C1 segment of cervical spinal cord (tissue), 14 donors: ENCODE measurements at places on chromosomes 12 and 14.
A peak's percentile ranks its signal among the peaks of the same experiment; 100 is the strongest.

GRCh38 chr14:72045885-72046284, 113.7 kb downstream of the RGS6 start:
- no peak for DNase-seq

- DNase-seq, result no peak
Observed at GRCh38 chr12:131065801-131066200, 112.1 kb downstream of the ADGRD1 start.

DNA sequence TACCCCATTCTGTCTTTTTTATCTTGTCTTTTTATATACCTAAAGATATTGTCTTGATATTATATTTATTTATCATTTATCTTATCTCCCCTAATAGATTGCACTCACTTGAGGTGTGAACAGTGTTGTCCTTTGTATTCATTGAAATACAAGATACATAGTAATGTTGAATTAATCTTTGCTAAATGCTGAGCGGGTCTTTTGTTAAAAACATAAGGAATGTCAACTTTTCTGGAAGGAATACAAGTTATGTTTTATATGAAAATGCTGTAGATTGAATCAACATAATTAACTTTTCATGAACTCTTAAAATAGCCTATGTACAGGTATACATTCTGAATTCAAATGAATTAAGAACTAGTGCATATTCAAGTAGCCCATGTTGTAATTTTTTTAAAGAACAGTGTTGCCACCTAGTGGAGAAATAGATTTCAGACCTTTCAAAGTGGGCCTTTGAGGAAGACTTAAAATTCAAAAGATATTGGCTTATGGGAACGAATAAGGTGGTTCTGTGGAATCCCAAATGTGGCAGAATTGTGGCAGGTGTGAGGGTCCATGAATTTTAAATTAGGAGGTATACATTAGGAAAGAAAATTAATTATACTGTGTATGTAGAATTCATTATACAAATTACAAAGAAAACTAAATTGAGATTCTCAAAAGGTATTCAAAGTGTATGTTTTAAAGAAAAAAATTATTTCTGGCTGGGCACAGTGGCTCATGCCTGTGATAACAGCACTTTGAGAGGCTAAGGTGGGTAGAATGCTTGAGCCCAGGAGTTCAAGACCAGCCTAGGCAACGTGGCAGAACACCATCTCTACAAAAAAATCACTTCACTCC, 19.1 kb downstream of the BBOF1 start:
- no peak for DNase-seq

DNA sequence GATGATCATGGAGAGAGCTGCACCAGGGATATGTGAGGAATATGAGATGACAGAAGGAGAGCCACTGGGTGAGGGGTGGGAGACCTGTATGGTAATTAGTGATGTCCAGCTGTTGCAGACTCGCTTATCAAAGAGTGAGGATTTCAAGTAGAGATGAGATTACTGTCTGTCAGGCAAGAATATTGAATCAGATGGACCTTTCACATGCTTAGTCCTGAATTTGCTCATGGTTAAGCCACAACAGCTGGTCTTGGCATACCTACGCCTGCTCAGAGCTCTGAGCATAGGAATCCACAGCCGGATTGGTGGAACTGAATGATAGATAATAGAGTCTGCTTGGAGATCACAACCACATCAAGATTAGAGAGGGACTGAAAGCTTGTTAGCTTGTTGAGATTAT, 115.2 kb upstream of the ARHGAP5 start:
- DNase-seq, result no peak

DNA sequence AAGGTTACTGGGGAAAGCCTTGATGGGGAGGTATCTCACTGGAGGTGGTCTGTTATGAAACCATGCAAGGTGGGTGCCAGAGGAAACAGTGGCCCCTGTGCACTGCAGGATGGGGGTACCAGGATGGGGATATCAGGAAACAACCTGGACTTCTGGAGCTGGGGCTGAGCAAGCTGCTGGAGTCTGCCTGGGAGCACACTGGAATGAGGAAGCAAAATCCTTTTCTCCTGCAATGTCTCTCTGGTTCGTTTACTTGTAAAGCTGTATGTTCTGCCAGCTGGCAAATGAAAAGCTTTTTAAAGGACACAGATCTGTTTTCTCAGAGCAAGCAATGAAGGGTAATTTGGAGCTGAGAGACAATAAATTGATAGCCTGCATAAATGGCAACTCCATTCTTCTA, 23.2 kb upstream of the SERPINA1 start:
- no peak for DNase-seq

- no peak for DNase-seq
Observed at GRCh38 chr12:31558521-31558920, 32.4 kb downstream of the DENND5B start.

- DNase-seq, result no peak
Observed at GRCh38 chr12:131613678-131614077, 97.2 kb upstream of the SFSWAP start.

DNA sequence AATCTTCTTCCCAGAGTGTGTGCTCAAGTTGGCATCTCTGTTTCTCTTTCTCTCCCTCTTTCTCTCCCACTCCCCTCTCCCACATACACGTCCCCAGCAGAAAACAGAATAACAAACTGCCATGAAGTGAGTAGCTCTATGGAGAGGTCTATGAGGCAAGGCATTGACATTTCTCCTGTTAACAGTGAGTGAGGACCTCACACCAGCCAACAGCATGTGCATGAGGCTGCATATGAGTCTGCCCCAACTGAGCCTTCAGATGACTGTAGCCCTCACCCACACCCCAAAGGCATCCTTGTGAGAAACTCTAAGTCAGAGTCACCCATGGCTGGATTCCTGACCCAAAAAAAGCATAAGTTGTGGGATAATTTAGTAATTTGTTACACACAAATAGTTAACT, 50.4 kb downstream of the MAGOHB start:
- no peak for DNase-seq

GRCh38 chr14:39279515-39279914, 45.8 kb downstream of the MIA2 start:
- DNase-seq, result no peak

- no peak for DNase-seq
Observed at GRCh38 chr12:17982556-17982955, 107.4 kb downstream of the RERGL start.

- no peak for DNase-seq
Observed at GRCh38 chr12:77940567-77940966, 109.9 kb downstream of the NAV3 start.

- DNase-seq, result no peak
Observed at GRCh38 chr12:79424109-79424721, 266.5 kb downstream of the PAWR start.

DNA sequence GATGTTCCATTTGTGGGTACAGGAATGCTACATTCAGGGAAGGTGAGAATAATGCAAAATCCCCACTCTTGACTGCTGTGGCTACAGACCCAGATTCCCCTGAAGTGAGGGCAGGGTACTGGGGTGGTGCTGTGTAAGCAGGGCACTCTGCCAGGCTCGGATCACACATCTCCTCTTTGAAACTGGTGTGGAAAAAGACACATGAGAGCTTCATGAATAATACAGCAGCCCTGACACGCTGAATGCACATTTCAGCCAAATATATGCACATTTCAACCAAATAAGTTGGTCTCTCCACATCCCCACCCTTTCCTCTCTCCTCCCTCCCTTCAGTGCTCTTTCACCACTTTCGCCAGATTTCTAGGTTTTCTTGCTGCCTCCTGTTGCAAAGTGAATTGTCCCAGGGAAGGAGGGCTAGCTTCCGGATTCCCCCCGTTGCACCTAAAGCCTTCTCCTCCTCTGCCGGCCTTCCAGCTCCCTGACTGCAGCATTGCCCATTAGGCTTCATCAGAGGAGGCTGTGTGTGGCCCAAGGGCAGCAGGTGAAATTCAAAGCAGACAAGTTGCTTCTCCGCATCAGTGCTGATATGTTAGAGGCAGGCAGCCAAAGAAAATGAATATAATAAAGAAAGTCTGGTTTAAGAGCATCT, 118.2 kb upstream of the TMCC3 start:
- DNase-seq, result no peak

DNA sequence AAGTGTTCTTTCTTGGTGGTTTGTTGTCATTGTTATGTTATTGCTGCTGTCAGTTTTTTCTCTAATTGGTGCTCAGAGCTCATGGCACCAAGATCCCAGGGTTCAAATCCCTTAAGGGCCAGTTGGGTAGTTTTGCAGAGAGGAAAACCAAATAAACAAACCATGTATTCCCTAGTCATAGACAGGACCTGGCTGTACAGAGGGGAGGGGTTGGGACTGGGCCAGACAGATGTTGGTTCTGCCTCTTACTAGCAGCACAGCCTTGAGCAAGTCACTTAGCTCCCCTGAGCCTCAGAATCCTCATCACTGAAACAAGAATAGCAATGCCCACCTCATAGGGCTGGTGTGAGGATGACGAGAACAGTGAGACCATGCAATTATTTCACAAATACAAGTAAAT, 53.4 kb downstream of the LTBP2 start:
- no peak for DNase-seq

- DNase-seq, result peak; percentile 33
Observed at GRCh38 chr12:92444763-92445162, 258.0 kb upstream of the PLEKHG7 start.

DNA sequence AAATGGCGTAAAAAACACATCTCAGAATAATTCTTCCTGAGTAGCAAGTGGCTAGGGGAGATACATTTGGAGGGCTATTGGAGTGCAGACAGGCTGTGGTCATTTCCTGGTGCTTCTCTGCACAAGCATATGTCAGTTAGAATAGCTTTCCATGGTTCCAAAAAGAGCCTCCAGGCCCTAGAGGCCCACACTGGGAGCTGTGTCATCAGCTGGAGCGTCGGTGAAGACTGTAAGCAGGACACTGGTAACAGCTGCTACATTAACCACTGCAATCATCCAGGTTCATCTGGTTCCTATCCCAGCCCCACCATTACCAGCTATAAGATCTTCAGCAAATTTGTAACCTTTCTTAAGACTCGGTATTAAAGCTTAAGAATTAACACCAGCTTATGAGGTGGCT, 31.7 kb upstream of the APPL2 start:
- no peak for DNase-seq

GRCh38 chr12:3132636-3133404, 55.6 kb downstream of the TSPAN9 start:
- DNase-seq, result no peak

DNA sequence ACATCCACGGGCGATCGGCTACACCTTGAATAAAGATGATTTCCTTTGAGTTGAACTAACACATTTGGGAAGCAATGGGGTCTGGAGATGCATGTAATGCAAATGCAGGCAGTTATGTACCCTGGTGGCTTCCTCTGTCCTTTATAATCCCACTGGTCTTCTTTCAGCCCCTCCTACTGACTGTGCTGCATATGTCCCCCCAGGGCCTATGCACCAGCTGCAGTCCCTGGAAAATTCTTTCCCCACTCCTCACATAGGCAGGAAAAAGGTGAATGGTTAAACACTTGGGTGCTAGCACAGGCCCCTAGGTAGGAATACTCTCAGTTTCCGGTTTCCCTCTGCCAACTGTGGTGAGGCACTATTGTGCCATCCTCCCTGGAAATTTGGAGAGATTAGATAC, 294.8 kb upstream of the SOX5 start:
- DNase-seq, result no peak
